ENCODE measurements at places on chromosomes 6 and 20.

- no peak for DNase-seq
Observed at GRCh38 chr6:166604911-166605310, 18.4 kb upstream of the RAMACL start.

DNA sequence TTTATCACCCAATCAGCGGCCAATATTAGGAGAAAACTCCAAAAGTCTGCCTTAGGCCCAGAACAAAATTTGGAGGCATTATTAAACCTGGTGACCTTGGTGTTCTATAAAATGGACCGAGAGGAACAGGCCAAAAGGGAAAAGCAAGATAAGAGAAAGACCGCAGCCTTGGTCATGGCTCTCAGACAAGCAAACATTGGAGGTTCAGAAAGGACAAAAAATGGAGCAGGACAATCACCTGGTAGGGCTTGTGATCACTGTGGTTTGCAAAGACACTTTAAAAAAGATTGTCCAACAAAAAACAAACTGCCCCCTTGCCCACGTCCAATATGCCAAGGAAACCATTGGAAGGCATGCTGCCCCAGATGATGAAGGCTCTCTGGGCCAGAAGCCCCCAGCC lies 31.2 kb downstream of the CEP85L start:
- no peak for DNase-seq

DNA sequence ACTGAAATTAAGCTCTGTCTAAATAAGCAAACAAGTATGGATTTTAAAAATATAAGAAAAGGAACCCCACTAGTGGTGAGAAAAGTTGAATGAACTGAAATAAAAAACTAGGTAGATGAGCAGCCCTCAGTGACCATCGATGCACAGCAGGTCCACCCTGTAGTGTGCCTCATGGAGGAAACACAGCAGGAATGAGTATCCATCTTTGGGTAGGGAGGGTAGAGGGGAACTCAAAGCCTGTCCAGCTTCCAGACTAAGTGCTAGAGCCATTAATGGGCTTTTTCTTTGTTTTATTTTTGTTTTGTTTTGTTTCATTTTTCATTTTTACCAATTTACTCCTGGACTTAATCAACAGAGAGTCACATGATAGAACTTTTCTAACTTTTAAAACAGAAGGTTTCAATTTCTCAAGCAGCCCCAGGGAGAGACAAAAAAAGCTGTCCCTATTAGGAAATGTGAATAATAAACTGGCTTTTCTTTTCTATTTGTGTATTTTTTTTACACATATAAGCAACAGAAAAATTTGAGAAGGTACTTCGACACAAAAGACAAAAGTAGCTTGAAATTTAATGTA lies 700.6 kb downstream of the HACE1 start:
- DNase-seq: no peak

GRCh38 chr6:128821116-128821515 lies 61.8 kb upstream of the LAMA2 start:
- DNase-seq: no peak

DNA sequence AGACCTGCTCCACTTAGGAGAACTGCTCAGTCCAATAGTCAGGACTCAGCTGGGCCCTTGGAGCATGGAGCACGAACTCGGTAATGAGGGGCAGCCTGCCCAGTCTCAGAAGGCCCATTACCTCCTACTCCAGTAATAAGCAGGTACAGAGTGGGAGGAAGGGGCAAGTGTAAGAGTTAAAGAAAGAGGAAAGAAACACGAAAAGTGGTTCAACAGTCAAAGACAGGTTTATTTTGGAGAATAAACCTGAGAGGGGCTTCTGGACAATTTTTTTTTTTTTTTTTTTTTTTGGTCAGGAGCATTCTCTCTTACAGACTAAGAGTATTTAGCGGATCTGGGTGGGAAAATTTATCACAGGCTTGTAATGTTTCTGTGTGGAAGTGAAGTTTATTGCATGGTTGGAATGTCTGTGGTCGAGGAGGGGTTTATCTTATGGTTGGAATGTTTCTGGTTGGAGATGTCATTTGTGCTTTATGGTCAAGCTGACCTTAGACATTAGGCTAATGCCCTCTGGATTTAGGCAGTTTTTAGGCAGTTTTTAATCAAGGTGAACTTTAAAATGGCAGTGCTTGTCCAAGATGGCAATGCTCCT lies 340.1 kb downstream of the BCKDHB start:
- peak; percentile 70 for DNase-seq

All from amniotic epithelial cell (primary cell).